Vagina (tissue), 2 donors: ENCODE measurements at places on chromosomes 1 and 21.

GRCh38 chr1:235052067-235053008, 76.3 kb downstream of the TOMM20 start:
- DNase-seq, result no peak

DNA sequence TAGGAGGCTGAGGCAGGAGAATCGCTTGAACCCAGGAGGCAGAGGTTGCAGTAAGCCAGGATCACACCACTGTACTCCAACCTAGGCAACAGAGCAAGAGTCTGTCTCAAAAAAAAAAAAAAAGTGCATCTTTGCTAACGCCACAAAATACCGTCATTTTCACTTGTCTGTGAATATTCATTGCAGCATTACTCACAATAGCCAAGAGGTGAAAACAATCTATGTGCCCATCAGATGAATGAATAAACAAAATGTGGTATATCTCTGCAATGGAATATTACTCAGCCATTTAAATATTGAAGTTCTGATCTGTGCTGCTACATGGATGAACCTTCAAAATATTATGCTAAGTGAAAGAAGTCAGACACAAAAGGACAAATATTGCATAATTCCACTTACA, 7.9 kb upstream of the TIAM1 start:
- DNase-seq, result no peak

DNA sequence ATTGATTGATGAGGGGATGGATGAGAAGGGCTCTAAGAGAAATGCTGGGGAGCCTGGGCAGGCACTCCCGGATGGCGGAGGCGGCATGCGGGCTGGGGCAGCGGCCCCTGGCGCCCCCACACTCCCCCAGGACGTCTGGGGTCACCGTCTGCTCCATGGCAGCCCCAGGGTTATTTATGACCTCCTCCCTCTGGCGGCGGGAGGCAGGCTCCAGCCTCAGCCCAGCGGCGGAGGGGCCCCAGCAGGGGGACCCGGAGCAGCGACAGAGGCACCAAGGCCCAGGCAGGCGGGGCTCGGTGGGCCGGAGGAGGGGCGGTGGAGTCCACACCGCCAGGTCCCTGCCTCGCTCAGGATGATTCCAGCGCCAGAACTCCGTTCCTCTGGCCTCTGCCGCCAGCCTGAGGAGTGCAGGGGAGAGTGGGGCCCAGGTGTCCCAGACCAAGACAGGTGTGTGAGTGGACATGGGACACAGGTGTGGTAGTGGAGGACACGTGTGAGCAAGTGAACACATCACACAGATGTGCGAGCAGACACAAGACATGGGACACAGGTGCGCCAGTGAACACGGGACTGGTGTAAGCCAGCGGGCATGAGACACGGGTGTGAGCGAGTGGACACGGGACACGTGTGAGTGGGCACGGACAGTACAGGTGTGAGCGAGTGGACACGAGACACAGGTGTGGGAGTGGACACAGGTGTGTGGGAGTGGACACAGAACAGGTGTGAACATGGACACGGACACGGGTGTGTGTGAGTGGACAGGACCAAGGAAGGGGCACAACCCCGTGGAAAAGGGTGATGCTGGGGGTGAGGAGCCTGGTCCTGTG, 2.5 kb upstream of the SAMD11 start:
- no peak for DNase-seq

DNA sequence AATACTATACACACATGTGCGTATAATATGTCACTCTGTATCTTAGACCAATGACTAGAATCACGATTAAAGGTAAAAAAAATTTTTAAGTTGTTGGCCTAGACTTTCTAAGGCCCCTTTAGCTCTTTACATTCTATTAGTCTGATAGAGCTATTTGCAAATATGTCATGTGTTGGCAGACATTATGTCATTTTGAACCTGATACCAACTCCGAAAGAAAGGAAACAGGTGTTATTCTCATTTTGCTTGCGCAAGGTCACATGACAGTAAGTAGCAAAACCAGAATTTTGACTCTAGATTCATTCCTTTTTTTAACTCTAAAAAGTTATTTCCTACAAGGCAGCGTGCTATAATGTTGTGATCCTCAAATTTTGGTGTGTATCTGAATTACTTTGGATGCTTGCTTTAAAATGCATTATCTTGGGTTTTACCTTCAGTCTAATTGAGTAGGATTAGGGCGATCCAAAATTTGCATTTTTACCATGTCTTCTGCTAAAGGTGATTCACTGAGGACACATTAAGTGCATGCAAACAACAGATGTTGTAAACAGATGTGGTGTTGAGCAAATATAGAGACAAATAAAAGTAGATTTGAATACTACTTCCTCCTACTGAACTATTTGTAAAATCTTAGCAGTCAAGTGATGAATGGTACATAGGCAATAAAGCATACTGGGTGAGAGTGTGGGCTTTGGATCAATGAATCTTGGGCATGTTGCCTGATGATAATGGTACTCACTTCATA, 63.5 kb upstream of the KIAA1614 start:
- no peak for DNase-seq

DNA sequence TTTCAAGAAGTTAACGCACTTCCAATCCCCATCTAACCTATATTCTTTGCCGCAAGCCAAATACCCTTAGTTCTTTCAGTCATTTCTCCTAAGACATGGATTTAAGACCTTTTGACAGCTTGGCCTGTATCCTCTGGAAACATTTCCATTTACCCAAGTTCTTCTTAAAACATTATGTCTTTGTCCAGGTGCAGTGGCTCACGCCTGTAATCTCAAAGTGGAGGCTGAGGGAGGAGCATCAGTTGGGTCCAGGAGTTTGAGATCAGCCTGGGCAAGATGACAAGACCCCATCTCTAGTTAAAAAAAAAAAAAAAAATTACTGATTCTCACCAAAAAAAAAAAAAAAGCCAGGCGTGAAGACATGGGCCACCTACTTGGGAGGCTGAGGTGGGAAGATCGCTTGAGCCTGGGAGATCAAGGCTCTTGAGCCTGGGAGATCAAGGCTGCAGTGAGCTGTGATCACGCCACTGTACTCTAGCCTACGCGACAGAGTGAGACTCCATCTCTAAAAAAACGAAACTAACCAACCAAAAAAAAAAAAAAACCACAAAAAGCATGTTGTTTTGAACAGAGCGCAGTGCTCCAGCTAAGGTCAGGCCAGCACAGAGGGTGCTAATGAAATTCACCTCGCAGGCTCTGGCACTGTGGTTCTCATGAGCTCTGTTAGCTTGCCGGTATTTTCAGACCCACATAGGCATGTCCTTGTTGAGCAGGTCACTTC, 36.0 kb downstream of the NUAK2 start:
- no peak for DNase-seq

DNA sequence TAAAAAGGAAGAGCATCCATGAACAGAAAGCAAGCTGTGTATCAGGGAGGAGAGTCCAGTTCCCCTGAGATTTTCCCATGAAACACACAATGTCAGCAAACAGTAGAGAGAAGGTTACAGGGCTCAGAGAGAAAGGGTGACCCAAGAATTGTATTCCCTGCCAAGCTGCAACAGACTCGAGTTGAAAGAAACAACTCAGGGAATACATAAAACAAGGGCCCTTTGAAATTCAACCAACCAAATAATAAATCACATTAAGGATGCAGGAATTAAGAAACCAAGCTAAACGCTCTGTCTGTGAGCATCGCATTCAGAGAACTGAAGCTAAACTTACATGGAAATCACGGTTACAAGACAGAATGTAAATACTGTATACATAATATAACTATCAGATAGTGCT, 20.2 kb downstream of the S100A16 start:
- no peak for DNase-seq

DNA sequence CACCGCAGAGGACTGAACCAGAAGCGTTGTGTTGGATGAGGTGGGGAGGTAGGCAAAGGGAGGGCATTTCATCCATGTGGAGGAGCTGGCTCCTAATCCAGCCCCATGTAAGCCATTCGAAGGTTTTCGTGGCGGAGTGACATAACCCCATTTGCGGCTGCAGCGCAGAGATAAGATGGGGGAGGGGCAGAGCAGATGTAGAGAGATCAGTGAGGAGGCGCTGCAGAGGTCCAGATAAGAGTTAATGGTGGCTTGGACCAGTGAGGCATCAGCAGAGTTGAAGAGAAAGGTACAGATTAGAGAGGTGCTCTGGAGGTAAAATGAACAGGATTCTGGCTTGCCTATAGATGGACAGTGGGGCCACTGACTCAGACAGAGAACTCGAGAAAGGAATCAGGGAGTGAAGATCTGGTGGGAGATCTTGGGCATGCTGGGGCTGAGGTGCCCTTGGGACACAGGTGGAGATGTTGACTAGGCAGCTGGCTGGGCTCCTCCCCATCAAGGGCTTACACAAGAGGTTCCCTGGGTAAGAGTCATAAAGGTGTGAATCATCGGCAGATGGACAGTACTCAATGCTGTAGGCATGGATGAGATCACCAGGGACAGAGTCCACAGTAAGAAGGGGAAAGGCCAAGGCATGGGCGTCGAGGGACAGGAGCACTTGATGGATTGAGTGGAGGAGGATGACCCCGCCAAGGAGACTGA, 7.8 kb upstream of the PTPRF start:
- DNase-seq, result no peak

DNA sequence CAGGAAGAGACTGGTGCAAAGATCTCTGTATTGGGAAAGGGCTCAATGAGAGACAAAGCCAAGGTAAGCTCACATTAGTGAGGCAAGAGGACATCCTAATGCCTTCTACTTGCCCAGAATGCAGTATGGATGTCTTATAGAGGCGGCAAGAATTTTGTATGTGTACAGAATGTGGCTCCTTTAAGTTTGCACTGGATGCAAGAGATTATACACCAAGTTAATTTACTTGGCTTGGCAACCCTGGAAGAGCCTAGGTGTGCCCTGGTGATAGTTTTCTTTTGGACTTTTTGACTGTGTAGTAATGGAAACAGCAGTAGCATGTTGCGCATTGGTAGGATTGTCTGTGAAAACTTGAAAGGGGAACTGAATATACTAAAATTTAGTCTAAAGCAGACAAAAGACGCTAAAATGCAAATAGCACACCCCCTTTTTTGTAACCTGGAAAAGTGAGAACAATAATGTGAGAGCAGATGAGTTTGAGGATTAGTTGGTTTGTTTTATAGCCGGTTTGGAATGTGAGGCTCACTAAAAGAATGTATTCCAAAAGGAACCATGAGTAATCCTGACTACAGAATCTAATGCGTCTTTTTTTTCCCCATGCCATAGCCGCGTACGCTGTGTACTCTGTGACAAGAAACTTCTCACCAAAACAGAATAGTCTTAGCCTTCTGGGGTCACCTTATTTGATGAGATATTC, 18.1 kb downstream of the KHDRBS1 start:
- no peak for DNase-seq

DNA sequence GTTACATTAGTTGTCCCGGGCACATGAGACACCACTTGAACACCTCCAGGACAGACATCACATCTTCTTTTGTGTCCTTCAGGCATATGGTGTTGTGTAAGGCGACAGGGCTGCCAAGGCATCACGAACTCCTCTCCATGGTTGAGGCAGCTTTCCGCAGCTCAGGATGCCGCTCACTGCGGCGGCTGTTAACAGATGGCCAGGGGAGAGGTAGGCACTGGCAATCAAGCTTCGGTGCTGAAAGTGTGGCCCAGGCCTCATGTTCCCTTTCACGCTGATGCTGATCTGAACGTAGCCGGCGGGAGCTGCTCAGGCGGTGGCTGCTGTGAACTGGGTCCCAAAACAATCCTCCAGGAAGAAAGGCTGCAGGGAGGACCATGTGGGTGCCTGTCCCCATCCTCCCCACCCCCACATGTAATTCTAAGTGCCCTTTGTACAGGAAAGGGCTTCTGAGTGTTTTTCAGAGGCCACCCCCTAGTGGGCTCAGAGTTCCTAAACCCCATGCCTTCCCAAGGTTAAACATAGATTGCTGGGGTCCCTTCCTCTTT, 287.1 kb upstream of the AJAP1 start:
- no peak for DNase-seq

DNA sequence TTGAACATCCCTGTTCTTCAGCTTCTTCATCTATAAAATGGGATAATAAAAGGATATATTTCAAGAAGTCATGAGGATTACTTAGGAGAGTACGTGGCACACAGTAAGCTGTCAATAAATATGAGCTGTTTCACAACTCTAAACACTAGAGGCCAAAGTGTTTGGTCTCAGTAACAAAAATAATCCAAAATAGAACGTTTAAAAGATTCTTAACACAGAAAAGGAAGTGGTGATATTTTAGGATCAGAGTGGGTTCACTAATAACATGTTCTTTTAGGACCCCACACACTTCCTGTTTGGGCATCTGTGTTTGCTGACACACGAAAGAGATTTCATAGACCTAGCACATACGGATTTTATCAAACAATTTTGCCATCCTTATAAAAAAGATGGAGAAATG, 32.9 kb downstream of the TNFSF18 start:
- DNase-seq, result no peak

DNA sequence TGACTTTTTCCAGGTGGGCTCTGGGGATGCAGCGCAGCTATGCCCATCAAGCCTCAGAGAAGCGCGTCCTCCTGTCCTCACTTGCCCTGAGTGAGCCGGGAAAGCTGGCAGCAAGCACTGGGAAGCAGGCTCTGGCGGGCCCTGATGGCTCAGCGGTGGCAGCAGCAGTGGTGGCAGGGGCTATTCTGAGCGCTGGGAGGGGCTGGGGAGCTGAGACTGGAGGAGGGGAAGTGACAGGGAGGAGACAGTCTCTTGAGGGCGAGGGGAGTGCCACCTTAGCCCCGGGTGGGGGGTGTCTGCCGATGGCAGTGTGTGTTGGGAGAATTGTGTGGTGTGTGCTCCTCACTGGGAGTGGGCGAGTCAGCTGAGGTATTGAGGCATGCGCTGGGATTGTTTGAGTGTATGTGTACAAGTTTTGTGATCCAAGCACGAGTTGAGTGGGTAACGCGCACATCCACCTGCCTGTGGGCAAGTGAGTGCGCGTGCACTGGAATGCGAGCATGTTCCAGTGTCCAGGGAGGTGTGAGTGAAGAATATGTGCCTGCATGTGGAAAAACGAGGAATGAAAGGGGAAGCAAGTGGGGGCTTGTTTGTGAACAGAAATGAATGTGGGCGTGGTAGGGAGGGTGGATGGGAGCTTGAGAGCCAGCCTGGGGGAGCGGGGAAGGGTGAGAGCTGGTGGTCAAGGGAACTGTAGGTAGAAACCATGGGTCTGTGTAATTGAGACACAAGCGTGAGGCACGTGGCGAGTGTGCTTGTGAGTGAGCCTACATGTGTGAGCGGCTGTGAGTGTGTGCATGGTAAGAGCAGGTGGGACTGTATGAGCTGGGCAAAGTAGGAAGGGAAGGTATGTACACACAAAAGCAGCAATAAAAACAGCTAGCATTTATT, 2.9 kb upstream of the FOXO6 start:
- DNase-seq, result peak; percentile 93

DNA sequence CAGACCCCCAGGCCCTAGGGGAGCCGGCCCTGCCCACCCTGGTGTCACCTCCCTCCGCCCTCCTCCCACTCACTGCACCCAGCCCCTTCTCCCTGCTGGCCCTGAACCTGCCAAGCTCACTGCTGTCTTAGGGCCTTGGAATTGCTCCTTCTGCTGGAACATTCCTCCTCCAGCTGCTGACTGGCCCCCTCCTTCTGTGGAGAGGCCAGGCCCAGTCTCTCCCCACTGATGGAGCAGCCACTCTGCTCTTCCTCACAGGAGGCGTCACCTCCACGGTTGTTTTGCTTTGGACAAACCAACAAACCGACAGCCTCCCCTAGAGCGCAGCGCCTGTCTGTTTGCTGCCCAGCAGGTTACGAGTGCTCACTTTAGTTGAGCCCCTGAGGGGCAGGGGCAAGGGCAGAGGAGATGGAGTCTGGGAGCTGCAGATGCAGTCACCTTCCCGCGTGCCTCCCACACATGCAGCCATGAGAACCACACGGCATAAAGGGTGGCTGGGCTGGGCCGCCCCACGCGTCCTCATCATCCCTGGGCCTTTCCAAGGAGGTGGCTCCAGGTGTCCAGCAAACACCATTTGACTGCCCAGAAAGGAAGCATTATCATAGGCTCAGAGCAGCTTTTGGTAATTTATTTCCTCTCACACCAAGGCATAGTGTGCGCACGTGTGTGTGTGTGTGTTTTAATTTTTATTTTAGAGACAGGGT, 9.4 kb downstream of the OXCT2 start:
- DNase-seq, result no peak
